Fibroblast of skin of right biceps (primary cell): ENCODE measurements at places on chromosomes 4 and X.
A peak's percentile ranks its signal among the peaks of the same experiment; 100 is the strongest.

DNA sequence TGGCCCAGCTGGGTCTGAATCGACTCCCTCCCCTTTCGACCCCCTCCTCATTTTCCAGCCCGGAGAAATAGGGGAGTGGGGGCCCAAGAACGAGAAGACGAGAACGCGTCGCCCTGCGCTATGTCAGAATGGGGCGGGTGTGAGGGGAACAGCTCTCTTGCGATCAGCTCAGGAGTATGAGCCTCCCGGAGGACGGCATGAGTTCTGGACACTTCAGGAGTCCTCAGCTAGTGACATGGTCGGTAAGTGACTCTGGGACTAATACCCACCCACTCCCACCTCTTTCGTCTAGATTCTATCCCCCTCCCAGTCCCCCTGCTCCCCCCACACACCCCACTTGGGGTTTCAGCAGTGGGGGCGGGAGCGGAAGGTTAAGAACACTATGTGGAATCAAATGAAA lies 944 bp downstream of the KLF8 start:
- no peak for DNase-seq

DNA sequence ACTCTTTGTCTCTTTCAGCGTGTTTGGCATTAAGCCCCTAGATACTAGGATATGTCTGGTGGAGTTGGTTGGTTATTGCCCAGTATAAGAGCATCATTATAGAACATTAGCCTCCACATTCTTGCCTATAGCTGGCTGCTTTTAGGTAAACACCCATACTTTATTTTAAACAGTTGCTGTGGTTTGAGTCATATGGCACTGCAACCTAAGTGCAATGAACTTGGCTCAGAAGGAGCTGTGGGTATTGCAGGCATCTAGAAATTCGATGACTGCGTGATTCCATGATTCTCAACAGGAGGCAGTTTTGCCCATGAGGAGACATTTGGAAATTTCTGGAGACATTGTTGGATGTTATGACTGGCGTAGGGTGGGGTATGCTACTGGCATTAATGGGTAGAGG lies 49.5 kb downstream of the DCLK2 start:
- DNase-seq = peak; percentile 69

DNA sequence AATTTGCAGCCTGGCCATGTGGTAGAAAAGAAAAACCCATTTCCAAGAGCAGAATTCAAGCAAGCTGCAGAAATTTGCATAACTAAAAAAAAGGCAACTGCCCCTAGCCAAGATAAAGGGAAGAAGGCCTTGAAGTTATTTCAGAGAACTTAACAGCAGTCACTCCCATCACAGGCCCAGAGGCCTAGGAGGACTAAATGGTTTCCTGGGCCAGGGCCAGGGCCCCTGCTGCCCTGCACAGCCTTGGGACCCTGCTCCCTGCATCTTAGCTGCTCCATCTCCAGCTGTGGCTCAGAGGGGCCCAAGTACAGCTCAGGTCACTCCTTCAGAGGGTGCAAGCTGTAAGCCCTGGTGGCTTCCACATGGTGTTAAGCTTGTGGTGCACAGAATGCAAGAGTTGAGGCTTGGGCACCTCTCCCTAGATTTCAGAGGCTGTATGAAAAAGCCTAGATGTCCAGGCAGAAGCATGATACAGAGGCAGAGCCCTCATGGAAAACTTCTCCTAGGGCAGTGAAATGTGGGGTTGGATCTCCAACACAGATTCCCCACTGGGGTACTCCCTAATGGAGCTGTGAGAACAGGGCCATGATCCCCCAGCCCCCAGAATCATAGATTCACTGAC lies 6.7 kb upstream of the MID2 start:
- no peak for DNase-seq

DNA sequence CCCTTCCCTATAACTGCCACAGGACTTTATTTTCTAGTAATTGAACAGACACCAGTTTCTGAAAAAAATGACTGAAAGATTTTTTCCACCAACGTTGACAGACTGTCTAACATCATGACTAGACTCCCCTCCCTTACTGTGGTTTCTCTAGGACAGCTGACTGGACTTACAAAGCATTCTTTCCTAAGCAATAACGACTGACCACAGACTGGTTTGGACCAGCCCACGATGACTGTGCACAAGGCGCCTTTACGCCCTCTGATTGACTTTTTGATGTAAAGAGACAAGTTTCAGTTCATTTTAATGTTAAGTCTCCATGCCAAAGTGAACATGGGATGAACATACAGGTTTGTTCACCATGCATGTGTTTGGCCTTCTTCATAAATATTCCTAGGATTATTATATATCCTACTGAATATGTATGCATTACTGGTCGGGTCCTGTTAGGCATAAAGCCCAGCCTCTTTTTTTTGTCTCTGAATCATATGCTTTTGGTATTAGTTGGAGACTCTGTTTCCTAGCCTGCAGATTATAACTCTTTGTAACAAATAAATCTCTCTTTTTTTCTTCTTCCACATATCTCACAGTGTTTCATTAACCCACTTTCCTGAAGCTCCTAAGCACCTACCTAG lies 50.5 kb upstream of the UGT2B4 start:
- DNase-seq = peak; percentile 64

DNA sequence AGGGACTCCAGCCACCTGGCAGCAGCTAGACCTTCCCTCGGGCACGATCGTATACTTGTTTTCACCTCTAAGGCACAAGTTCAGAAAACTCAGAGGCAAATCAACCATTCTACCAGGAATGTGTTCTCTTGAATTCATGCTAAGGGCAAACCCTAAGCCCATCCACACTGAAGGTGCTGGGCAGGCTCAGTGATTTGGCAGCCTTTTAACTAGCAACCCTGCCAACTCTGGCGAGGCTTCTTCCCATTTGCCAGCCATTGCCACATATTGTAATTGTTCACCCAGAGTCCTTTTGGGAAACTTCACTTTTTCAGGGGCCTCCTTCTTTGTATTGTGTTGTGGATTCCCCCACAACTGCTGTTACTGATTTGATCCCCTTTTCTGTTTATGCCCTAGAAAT lies 298.6 kb upstream of the LDB2 start:
- no peak for DNase-seq

- peak; percentile 63 for DNase-seq
These were observed 326.4 kb downstream of the PPP3CA start for GRCh38 chr4:101020956-101021355.

DNA sequence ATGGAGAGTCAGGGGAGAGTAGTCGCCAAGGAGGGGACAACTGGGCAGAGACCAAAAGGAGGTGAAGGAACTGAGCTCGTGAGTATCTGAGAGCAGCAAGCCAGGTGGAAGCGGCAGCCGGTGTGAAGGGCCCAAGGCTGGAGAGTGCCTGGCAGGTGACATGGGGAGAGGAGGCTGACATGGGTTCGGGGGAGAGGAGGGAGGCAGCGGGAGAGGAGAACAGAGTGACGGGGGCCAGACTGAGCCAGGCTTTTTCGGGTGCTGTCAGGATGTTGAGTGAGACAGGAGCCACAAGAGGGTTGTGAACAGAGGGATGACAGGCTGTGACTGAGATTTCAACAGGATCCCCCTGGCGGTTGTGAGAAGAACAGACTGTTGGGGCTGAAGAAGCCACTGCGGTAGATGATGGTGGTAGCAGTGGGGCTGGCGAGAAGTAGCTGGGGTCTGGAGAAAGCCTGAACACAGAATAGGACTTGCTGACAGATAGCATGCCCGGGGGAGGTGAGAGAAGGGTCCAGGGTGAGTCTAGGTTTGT lies 5.7 kb downstream of the ELK1 start:
- DNase-seq = peak; percentile 44

DNA sequence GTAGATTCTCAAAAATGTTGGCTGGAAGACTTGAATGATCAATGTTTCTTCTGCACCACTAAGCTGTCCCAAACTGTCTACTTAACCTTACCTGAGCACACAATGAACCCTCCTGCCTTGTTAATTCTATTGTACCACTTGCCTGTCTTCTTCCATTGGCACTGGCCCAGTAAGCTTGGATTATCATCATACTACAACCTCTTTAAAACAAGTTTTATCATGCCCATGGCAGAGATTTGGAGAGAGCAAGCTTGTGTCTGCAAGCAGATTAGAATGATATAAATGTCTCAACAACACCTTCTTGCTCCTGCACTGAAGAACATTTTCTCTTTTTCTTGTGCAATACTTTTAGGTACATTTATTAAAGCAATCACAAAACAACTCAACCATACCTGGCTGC lies 74.0 kb upstream of the VMA21 start:
- DNase-seq = no peak

- DNase-seq = no peak
These were observed 162.6 kb upstream of the INTU start for GRCh38 chr4:127469959-127470809.

GRCh38 chrX:119605464-119606279 lies 552 bp downstream of the NKRF start:
- DNase-seq = peak; percentile 3

DNA sequence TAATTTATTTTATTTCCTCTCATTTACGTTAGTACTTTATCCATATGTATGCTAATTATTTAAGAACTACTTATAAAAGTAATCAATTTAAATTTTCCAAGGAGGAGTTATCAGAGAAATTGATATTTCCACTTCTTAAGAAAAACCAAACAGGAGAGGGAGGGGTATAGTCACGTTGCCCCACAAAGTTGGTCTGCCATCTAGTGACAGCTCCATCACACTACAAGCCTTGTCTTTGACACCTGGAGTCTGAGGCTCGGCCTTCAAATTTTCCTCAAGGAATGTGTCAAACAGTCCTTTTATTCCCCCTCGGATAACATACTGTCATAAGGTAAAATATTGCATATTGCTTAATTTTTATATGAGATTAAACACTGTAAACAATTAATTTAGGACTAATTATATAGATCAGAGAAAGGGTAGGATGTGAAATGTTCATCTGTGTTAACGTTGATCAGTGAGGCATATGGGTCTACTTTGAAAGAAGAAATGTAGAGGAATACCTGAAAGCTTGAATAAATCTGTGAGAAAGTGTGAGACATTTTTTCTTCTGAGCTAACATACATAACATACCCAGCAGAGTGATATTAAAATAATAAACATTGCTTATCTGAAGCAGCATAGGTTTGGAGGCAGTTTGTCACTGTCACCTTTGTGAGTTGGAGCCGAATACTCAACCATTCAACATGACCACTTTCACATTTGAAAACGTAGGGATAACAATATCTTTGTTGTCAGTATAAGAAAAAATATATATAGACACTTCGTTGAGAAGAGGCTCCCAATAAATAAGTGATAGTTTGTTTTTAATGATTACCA lies 114.4 kb downstream of the GLRA3 start:
- DNase-seq = peak; percentile 55

DNA sequence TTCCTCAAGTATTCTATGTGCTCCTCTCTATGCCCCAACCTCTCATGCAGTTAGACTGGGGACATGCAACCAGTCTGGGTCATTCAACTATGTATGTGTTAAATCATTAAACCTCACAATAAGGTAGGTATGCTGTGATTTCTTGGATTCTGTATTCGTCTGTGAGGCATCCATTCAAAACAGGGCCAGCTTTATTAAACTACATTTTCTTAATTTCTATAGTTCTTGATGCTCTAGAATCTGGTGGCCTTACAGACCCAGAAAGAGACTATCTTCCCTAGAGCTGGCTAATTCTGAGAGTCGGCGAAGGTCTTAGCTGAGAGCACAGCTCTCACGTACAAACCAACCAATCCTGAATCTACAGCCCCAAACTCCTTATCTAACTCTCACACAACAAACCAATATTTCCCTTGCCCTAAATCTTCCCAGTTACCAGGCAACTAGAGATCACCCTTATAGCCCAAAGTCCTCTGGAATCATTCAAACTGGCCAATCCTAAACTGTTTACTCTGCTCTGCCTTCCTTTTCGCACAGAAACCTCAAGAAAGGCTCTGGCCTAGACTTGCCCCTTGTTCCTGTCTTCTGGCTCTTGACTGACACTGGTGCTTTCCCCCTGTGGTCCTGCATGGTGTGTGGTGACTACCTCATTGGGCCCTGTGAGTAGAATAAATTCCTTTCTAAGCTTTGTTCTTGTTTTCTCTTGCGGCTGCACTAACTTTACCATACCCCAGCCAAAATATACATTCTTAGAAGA lies 203.5 kb upstream of the TET2 start:
- no peak for DNase-seq

DNA sequence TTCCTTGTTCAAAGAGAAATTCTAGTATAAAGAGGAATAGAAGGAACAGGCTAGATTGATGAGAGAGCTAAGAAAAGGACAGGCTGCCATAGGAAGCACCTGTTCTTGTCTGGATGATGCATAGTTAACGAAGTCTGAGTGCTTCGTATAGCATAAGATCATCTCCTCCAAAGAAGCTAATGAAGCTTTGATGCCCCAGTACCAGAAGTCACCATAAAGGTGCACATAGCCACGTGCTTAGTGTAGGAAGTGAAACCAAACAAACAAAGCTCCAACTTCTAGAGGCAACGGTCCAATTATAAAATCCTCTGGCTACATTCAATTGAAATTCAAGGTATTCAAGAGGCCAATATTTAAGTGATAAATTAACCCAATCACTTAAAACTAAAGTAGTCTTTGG lies 31.0 kb downstream of the AFAP1 start:
- DNase-seq = no peak

GRCh38 chr4:89172865-89173264 lies 61.5 kb downstream of the TIGD2 start:
- no peak for DNase-seq

DNA sequence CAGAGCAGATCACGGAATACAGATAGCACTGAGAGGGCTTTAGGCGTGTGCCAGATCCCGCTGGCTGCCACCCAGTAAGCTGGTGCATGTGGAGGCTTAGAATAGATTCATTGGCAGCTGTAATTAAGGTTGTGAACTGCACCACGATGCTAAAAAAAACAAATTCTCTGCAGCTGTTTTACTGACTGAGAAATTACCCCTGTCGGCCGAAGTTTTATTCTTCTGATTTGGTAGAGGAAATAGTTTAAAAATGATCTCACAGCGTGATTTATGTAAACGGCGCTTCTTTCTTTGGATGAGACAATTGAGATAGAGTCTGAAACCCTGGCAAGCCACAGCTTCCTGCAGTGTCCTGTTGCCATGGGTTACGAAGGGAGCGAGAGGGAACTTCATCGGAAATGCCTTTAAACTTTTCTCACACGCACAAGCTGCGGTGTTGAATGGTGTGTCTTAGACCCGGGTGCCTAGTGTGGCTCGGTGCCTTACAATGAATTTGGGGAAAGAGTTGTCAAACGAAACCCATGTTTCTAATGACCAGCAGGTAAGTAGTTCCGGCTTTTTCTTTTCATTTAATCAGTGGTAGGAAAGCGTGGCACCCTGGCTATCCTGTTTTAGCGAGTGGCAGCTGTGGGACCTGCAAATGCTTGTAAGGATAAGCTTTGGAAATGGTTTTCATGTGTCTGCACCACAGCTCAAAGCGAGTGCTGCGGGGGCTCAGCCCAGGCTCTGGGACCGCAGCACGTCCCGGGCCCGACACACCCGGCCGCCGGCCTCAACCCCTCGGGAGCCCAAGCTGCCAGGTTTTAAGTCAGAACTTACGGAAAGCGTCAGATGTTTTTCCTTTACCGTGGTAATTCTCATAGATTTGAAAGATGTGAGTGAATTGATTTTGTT lies 71.7 kb upstream of the HGFAC start:
- peak; percentile 96 for DNase-seq

GRCh38 chrX:31656013-31656412 lies 584.2 kb upstream of the FTHL17 start:
- DNase-seq = peak; percentile 71

DNA sequence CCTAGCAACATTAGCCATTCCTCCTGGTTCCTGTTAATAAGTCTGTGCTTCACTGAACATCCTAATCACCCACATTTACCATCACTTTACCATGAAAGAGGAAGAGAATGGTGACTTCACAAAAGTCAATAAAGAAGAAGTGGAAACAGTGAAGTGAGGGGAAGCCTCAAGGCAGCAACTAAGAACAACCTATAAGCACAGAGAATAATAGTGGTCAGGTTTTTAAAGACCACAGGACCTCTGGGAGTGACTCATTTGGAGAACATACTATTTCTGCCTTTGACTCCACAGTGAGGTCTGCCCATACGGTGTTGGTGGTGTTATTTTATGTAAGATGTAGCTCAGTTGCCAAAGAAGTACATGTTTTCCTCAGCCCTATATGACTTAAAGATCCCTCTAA lies 86.0 kb upstream of the TET2 start:
- peak; percentile 44 for DNase-seq
